ENCODE measurements at places on chromosomes 6 and 20.

GRCh38 chr6:161830866-161831616 is 557.2 kb upstream of the AGPAT4 start:
- no peak for DNase-seq

DNA sequence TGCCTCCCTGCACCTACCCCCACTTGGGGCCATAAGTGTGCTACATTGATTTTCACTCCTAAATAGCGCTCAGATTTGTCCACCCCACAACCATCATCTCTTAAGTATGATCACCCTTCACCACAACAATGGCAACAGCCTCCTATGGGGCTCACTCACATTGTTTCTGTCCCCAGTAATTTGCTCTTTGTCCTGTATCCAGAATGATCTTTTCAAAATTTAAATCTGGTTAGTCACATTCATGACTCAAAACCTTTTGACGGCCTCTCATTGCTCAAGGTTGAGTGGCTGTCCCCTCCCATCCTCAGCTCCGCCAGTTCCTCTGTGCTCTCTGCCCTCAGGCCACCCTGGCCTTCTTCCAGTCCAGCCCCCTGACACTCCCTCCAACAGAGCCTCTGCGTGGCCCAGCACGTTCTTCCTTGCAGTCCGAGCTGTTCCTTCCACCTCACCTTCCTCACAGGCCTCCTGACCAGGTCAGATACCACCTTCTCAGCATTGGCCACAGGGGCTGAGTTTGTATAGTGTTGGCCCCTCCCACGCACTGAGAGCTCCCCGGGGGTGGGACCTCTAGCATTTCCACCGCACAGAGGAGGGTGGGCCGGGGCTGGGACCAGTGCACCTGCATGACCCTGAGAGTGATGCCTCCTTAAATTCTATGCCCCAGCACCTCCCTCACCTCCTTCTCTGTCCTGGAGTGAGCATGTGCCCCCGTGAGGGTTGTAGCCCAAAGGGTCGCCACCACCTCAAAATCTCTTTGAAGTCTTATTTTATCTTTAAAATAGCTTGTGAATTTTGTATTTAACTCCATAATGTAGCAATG is 2.4 kb upstream of the PPP1R3G start:
- no peak for DNase-seq

DNA sequence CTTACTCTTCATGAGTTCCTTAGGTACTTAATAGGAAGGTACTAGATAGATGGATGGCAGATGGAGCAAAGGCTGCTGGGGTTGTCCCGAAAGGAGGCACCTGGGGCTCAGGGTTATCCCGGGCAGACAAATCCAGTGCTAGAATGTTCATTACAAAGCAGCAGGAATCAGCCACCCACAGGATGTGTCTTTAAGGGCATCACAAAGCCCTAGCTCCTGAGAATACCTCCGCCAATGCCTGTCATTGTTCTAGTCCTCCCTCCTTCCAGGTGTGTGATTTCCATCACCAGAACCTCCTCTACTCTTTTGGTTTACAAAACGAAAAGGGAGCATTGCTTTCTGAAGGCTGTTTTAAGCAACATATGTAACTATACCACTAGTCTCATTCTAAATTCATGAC is 138.1 kb downstream of the KIF6 start:
- DNase-seq: no peak

DNA sequence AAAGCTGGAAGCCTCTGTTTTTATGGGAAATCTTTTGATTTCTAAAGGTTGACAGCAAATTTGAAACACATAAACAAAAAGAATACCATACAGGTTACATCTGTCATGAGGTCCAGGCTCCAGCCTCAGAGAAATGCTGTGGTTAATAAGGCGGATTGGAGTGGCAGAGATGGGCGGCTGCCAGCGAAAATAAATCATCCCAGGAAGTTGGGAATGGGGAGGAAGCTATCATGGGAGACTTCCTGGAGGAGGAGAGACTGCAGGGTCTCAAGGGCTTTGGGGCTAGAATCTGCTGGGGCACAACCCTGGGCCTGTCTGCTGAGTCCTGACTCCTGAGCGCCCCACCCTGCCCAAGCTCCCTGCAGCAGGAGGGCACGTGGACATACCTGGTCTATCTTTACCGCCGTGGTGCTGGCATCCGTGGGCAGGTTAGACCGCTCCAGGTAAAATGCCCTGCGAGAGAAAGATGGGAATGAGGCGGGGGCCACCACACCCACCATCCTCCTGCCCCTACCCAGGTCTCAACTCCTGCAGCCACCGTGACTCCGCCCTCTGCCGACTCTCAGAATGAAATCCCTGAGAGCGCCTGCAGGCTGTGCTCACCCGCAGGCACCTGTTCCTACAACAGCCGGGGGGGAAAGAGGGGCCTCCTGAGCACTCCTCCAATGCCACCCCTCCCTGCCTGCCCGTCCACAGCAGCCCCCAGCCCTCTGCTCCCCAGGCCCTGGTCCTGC is 197.3 kb downstream of the PREX1 start:
- DNase-seq: no peak

DNA sequence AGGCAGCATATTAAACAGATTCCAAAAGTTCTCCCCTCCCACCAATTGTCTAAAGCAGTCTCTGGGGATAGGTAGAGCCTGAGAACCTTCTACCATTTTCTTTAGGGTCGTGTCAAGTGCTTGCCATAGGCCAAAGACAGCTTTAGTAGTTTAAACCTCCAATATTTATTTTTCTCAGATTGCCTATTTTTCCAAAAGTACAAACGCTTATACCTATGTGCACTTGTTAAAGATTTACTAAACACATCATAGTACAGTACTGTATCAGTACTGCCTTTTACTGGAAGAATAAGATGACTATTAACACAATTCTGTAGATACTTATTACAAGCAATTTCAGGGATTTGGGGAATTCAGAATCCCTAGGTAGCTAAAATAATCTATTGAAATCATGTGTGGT is 29.4 kb downstream of the AKIRIN2 start:
- no peak for DNase-seq

GRCh38 chr6:72579865-72580264 is 42.0 kb upstream of the KCNQ5 start:
- DNase-seq: no peak

GRCh38 chr6:33836806-33837469 is 33.1 kb upstream of the MLN start:
- no peak for DNase-seq

DNA sequence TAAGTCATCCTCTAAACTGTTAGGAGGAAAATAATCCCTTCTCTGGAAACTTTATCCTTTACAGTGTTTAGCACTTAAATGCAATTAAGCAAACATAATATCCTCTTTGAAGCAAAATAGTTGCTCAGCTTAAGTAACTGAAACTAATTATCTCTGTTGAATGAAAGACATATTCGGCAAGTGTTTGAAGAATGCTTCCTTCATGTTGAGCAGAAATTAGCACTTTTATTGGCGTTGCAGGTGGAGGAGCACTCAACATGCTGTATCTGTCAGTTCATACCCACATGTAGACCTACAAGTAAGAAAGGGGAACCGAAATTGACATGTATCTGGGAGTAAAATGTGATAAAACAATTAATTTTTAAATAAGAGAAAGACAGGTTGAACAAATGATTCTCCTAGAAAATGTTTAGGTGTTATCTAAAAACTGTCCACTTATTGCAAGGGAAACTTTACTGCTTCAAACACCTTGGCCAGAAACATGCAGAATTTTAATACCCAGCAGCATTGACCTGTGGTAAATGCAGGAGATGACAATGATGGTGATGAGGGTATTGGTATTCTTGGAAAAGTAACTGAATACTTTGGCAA is 987.0 kb upstream of the MAP3K7 start:
- DNase-seq: no peak

DNA sequence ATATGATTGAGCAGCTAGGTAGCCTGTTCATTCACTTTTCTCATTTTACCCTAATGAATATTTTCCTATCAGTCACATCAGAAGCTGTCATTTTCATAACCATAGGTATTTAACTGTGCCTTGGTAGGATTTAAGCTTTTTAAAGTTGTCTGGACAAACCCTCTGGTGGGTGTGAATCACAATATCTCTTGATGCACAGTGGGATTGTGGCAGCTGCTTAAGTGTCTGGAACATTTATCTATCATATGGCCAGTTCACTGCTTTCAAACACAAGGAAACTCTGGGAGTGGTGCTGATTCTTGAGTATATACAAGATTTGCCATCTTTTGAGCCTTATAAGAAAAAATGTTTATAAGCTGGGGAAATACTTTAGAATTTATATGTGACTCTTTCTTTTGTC is 87.0 kb upstream of the SUPT3H start:
- DNase-seq: no peak

DNA sequence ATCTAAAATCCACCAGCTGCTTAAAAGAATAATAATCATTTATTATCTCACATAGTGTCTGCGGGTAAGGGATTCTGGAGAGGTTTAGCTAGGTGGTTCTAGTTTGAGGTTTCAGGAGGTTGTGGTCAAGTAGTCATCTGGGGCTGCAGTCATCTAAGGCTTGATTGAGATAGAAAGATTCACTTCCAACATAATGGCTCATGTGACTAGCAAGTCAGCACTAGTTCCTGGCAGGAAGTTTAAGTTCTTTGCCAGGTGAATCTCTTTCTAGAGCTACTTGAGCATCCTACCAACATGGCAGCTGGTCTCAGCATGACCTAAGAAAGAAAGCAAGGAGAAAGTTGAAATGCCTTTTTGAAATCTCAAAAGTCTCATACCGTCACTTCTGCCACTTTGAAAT is 128.8 kb downstream of the EDN1 start:
- no peak for DNase-seq
